ENCODE measurements at places on chromosomes 5 and 9.

DNA sequence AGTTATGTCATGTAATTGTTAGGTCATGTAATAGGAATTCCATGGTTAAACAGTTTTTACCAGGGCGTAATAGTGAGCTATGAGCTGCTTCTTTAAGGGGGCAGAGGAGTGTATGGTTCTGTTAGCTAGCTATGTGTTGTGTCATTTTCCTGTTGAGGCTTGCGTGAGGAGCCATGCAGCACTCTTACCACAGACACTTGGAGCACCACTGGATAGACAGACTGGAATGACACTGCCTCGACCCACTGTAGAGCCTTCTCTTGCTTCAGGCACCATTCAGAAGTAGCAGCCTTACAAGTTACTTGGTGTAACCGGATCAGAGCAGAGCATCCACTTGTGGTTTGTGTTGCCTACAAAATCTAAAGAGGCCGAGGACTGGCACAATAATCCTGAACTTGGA, 28.3 kb upstream of the STOM start:
- no peak for DNase-seq

- no peak for DNase-seq
These were observed 114.5 kb downstream of the FER start for GRCh38 chr5:108862211-108862610.

- DNase-seq: no peak
These were observed 163.8 kb downstream of the GABRB2 start for GRCh38 chr5:161382685-161383084.

GRCh38 chr9:125423964-125424363, 162.3 kb downstream of the GAPVD1 start:
- no peak for DNase-seq

GRCh38 chr5:96284727-96285389, 148.2 kb downstream of the PCSK1 start:
- DNase-seq: no peak

DNA sequence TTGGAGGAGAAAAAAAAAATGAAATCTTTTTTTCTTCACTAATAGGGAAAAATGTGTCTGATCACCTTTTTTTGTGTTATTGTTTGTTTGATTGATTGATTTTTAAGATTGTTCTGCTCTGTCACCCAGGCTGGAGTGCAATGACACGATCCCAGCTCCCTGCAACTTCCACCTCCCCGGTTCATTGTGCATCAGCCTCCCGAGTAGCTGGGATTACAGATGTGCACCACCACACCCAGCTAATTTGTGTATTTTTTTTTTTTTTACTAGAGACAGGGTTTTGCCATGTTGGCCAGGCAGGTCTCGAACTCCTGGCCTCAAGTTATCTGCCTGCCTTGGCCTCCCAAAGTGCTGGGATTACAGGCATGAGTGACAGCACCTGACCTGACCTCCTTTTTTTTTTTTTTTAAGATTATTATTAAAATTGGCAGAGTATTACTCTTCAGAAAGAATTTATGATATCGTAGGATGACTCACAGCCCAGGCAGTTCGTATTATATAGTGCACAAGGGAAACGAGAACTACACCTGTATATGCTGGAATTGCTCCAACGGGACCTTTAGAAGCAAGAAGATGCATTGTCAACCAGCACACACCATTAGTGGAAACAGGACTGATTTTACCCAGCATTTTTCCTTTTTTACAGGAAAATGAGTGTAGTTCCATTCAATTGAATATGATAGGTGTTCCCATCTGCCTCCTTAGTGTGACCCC, 27.7 kb downstream of the FUBP3 start:
- no peak for DNase-seq

DNA sequence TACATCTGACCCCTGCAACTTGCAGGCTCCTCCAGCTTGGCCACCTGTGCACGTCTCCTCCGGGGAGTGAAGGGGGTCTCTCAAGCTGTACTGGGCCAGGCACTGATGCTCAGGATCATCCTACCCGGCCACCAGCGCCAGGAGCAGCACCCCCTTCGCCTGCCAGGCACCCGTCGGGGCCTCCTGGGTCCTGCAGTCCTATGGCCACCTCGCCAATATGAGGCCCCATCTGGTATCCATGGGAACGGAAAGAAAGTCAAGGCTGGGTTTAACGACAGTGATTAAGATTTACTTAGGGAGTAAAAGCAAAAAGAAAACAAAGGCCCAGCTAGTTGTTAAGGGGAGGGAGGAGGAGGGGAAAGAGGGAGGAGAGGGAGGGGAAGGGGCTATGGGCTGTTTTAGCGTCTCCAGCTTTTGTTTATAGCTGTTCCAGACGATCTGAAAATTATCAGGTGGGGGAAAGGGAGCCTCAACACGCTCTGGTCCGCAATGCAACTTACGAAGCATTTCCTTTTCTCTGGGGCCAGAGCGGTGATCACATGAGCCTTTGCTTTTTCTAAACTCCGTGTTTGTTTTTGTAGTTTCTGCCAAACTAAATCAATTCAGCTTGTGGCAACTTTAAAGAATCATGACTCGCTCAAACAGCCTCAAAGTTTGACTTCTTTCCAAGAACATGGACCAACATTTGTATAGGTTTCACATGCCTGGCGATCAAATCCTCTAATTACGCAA, 132.4 kb downstream of the ROR2 start:
- DNase-seq: no peak

GRCh38 chr5:139177809-139178588, 20.2 kb downstream of the SIL1 start:
- DNase-seq: no peak

DNA sequence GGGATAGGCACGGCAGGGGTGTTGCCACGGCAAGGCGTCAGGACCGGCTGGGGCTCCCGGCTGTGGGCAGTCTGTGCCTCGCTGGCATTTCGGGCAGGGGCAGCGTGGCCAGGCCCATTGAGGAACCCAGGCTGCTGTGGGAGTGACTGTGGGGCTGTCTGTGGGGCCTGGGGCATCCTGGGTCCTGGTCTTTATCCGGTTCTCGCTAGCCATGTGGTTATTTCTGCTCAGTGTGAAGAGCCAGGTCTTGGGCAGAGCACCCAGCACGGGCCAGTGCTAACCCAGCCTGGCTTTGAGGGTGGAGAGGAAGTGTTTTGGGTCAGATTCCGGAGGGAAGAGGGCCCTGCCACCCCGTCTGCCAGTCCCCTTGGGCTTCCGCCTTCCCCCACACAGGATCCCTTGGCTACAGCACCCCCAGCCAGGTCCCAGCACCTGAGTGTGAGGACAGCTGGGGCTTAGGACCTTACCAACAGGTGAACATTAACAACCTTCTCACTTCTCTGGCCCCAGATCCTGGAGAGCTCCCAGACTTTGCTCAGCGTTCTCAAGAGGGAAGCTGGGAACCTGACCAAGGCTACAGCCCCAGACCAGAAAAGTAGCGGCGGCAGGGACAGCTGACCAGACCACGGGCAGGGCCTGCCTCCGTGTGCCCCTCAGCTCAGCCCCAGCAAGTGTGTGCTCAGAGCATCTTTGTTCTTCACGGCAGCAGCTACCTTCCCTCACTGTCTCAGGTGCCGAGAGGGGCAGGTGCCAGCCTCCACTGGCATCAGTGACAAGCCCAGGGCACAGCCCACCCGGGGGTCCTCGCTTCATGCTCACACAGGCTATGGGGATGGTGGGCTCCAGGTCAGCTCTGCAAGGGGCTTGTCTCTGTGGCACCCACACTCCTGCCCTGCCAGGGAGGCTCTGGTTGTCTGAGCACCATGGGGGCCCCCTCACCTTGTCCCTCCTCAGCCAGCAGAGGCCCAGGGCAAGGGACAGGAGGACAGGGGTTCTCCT, 1.1 kb downstream of the SSNA1 start:
- no peak for DNase-seq

Data from activated naive CD4-positive, alpha-beta T cell treated with anti-CD3 and anti-CD28 coated beads, Interleukin-2, amount 10 ng/mL, durations not matched to agents 7 days and 5 days (primary cell).